T-helper 1 cell treated with Interleukin-12 subunit alpha and Interleukin-12 subunit beta and Interleukin-4 antibody, amounts not matched to agents 30 ng/mL and 1 ng/mL, for 36 hours (primary cell): ENCODE measurements at places on chromosomes 6 and 20. TPM values are rescaled to one million over a fixed set of nuclear protein-coding genes. Genes with fewer than 3 reads are reported as not detected.

HLA-DMA gene
- total RNA-seq, result 49.5 and 58.5 TPM in 2 replicates

HLA-DRA gene
- 240 and 242 TPM in 2 replicates for total RNA-seq

MMP24 gene
- total RNA-seq, result 0.10 and 0.12 TPM in 2 replicates

EMILIN3 gene
- total RNA-seq, result 0.07 and 0.10 TPM in 2 replicates

KIF13A gene
- total RNA-seq, result 0.27 TPM in 1 of 2 replicates, not detected in the other

PDE10A gene
- total RNA-seq, result not detected in 2 replicates

ZNF76 gene
- 37.3 and 38.7 TPM in 2 replicates for total RNA-seq

DEF6 gene
- total RNA-seq, result 220 and 225 TPM in 2 replicates

WFDC10B gene
- total RNA-seq, result not detected in 2 replicates
